Fibroblast of skin of right quadriceps (primary cell): ENCODE measurements at places on chromosomes 2 and 18.

- no peak for DNase-seq
Measured at GRCh38 chr2:235909358-235909757, 258.8 kb downstream of the GBX2 start.

- no peak for DNase-seq
Measured at GRCh38 chr2:100938031-100939026, 63.8 kb upstream of the RPL31 start.

DNA sequence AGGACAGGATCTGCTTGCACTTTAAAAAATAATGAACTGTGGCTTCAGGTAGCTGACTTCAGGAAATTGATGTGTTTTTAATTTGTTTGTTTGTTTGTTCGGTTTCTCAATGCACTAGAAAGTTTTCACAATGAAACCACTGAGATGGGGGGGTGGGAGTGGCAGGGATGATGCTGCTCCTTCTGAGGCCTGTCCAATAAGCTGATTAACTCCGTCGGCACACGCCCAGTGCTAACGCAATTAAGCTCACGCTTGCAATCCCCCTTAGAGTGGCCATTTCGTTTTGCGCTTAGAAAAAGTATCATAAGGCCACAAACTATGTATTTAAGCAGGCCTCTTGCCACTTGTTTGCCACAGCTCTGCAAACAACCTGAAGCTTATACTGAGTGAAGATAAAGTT is 12.5 kb upstream of the GPR39 start:
- no peak for DNase-seq

DNA sequence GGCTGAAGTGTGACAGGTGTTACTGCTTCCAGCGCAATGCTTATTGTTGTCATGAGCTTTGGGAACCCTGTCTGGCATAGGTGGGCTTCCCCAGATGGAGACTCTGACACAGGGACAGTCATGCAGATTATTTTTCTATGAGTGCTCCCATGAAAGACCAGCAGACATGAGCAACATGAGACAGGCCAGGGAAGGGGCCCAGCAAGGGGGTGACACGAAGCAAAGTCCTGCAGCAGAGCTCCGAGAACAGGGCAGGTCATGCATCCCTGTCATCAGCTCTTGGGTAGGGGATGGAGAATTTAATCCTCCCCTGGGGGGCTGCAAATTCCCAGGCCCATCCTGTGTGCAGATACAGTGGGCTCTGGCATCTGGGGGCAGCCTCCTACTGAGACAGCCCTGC is 77.4 kb downstream of the CTAGE1 start:
- DNase-seq, result no peak
